Activated T-cell treated with anti-CD3 and anti-CD28 coated beads, Interleukin-2, amount 50 U/mL, for 72 hours (primary cell): ENCODE measurements at places on chromosomes 6 and 20. TPM values are rescaled to one million over a fixed set of nuclear protein-coding genes. Genes with fewer than 3 reads are reported as not detected.

Gene SIGLEC1
- total RNA-seq, result 0.02 TPM

Gene WFDC12
- not detected for total RNA-seq

Gene TULP4
- 20.8 TPM for total RNA-seq

Gene RAB44
- 0.09 TPM for total RNA-seq

Gene F13A1
- not detected for total RNA-seq

Gene OR2J3
- total RNA-seq, result not detected

Gene SLC26A8
- total RNA-seq, result not detected

Gene QRSL1
- 19.5 TPM for total RNA-seq

Gene MAP1LC3A
- total RNA-seq, result 3.7 TPM

Gene CTCFL
- not detected for total RNA-seq

Gene NMBR
- total RNA-seq, result not detected

Gene NRSN1
- total RNA-seq, result not detected

Gene SLC17A4
- not detected for total RNA-seq

Gene DUSP15
- not detected for total RNA-seq

Gene DNAH8
- 0.41 TPM for total RNA-seq

Gene ATRN
- 9.6 TPM for total RNA-seq

Gene LCA5
- 0.23 TPM for total RNA-seq

Gene CNR1
- total RNA-seq, result 0.19 TPM

Gene ZSCAN23
- 4.3 TPM for total RNA-seq

Gene DEFB127
- total RNA-seq, result not detected

Gene FBXO30
- 5.0 TPM for total RNA-seq

Gene LY6G6D
- total RNA-seq, result not detected

Gene MOXD1
- total RNA-seq, result not detected

Gene MROH8
- total RNA-seq, result 5.0 TPM

Gene SGK2
- 1.4 TPM for total RNA-seq

Gene TRIM31
- 0.12 TPM for total RNA-seq
